ENCODE measurements at places on chromosomes 4 and X. TPM values are rescaled to one million over a fixed set of nuclear protein-coding genes. Genes with fewer than 3 reads are reported as not detected.

GRCh38 chr4:120446051-120446567 lies 379.5 kb upstream of the MAD2L1 start:
- no peak for DNase-seq

The DDX3X gene
- 151 TPM for total RNA-seq

The ATP10D gene
- 18.2 TPM for total RNA-seq

GRCh38 chr4:138192113-138192512 lies 50.0 kb downstream of the SLC7A11 start:
- no peak for DNase-seq

DNA sequence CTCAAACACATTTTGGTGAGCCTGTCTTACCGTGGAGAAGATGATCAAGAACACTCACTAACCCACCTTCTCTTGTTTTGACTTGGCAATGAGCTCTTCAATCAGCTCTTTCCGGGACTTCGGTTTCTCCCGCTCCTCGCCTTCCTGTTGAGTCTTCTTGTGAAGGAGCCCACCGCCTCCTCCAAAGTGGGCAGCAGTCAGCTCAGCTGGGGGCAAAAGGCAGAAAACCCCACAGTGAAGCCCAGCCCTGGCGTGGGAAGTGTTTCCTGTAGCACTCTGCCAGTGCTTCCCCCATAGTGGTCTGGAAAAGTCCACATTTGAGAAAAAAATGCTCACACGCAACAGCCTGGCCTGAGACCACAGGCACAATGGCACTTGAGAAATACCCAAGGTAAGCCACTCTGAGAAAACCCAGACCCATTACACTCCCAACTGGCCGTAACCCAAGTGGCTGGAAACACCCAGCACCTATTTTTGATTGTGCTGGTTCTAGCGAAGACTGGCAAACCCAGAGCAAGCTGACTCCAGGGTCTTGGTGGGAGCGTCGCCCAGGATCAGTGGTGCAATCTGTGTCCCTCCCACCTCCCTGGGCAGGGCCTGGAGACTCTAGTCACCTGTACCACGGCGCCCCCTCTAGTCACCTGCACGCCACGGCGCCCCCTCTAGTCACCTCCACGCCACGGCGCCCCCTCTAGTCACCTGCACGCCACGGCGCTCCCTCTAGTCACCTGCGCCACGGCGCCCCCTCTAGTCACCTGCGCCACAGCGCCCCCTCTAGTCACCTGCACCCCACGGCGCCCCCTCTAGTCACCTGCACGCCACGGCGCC lies 8.6 kb downstream of the NOP14 start:
- no peak for DNase-seq

DNA sequence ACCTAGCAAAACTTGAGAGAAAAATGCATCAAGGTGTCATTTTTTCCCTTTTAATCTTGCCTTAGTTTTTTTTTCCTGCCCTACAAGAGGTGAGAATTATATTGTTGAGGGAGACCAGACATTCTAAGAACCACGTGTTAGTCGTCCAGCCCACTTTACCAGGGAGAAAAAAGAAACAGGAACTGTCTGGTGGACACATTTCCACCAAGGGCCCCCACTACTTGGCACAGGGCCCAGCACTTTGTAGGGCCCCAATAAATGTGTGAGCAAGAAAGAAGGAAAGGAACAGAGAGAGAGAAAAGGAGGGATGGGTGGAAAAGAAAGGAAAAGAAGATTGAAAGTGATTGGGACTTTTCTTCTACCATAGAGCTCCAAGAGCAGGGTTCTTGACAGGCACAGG lies 3.9 kb upstream of the EGFL6 start:
- no peak for DNase-seq

The CENPE gene
- 12.4 TPM for total RNA-seq

- DNase-seq, result no peak
These were observed 64.9 kb upstream of the SCOC start for GRCh38 chr4:140308366-140309123.

GRCh38 chr4:114088481-114088880 lies 109.0 kb upstream of the ARSJ start:
- no peak for DNase-seq

DNA sequence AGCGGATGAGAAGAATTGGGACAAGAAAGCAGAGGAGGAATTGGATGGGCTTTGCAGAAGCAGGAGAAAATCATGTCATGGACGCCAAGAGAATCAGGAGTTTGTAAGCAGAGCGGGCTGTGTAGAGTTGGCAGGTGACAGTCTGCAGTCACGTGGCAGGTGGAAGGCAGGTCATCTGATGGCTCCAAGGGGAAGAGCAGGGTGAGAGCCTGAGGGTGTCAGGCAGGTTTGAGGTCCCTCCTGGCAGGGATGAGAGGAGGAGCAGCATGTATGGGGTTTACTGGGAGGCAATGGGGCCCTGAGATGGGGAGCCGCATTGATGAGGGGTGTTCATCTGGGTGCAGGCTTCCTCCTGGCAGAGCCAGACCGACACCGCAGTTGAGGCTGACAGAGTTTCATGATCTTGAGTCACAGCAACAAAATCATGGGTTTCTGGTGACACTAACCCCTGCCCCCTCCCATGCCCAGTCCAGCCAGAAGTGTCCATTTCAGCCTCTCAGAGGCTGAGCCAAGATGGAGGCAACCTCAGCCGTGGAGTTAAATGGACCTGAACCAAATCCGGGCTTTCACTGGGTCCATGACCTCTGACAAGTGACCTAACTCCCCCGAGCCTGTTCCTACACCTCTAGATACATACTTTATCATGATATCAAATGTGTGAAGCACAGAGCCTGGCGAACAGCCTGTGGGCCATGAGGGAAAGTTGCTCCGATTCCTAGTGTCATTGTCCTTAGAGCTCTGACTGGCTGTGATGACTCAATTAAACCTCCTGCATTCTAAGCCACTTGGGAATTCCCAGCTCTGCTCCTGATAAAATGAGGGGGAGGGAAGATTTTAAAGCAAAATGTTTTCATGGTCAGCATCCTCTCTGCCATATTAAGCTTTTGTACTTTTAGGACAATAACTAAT lies 36.1 kb downstream of the EVC start:
- no peak for DNase-seq

All from SK-MEL-5 (cell line).